ENCODE measurements at places on chromosomes 5 and 9. TPM values are rescaled to one million over a fixed set of nuclear protein-coding genes. Genes with fewer than 3 reads are reported as not detected.

The RGS3 gene
- total RNA-seq, result 79.2 TPM

The PGM5 gene
- not detected for total RNA-seq

The MGAT1 gene
- 71.7 TPM for total RNA-seq

The ELL2 gene
- total RNA-seq, result 32.0 TPM

The ADAMTS19 gene
- 0.72 TPM for total RNA-seq

The ADRA1B gene
- 4.0 TPM for total RNA-seq

The SPATA31C1 gene
- total RNA-seq, result 0.14 TPM

The KIF4B gene
- total RNA-seq, result not detected

The CCDC171 gene
- 0.94 TPM for total RNA-seq

The HRCT1 gene
- not detected for total RNA-seq

The SLC6A3 gene
- not detected for total RNA-seq

The PLAA gene
- total RNA-seq, result 26.8 TPM

The SLC22A4 gene
- 0.75 TPM for total RNA-seq

The ATG10 gene
- total RNA-seq, result 9.6 TPM

The FBP2 gene
- not detected for total RNA-seq

The NMUR2 gene
- not detected for total RNA-seq

The MYO10 gene
- total RNA-seq, result 31.5 TPM

The CNTNAP3B gene
- total RNA-seq, result 10.3 TPM

The ZNF618 gene
- total RNA-seq, result 3.9 TPM

The ARL14EPL gene
- not detected for total RNA-seq

All from epithelial cell of proximal tubule (primary cell).